Aorta (tissue), 5 donors: ENCODE measurements at places on chromosomes 12 and 14. TPM values are rescaled to one million over a fixed set of nuclear protein-coding genes. Genes with fewer than 3 reads are reported as not detected.

TAS2R10 gene
- not detected for polyA plus RNA-seq

C12orf54 gene
- 2.5 TPM for polyA plus RNA-seq

KLRC2 gene
- 2.1 TPM for polyA plus RNA-seq

SPATA7 gene
- polyA plus RNA-seq = 14.7 TPM

PDE3A gene
- 7.4 TPM for polyA plus RNA-seq

RFX4 gene
- polyA plus RNA-seq = not detected

PARP11 gene
- polyA plus RNA-seq = 3.0 TPM

DNA sequence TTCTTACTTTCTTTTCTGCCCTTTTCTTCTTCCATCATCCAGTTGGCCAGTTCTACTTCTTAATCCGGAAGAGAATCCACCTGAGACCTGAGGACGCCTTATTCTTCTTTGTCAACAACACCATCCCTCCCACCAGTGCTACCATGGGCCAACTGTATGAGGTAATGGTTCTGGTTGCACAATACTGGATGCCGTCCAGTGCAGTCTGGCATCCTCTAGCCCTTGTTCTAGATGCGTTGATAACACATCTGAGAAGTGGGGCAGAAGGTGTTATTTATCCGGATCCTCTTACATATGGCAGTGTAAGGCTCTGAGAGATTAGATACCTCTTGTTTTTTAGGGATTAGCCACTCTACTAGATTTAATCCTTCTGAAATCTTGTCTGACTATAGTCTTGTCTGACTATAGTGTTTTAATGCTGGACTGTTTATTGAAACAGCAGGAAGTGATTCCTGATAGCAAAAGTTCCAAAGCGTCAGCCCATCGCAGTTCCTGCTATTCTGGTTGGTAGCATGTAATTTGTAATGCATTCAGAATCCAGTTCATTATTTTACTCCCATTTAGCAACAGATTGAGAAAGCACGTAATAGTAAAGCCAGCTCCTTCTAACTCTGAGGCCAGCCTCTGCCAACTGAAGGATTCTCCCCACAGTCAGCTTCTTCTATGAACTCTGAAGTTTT lies 7.9 kb downstream of the GABARAPL1 start:
- peaks cover 3% of the 10 kb centered on the region for H3K4me1 ChIP-seq
- H3K36me3 ChIP-seq = peaks cover 12% of the 10 kb centered on the region
- no peak overlapping the region for H3K4me3 ChIP-seq
- H3K27ac ChIP-seq = peak overlapping the region; percentile 54

GRCh38 chr14:36439766-36440165 lies 80.3 kb downstream of the NKX2-1 start:
- no peaks in the 10 kb centered on the region for H3K36me3 ChIP-seq
- H3K4me3 ChIP-seq = no peak overlapping the region
- H3K27me3 ChIP-seq = no peaks in the 10 kb centered on the region
- DNase-seq = no peak

DNA sequence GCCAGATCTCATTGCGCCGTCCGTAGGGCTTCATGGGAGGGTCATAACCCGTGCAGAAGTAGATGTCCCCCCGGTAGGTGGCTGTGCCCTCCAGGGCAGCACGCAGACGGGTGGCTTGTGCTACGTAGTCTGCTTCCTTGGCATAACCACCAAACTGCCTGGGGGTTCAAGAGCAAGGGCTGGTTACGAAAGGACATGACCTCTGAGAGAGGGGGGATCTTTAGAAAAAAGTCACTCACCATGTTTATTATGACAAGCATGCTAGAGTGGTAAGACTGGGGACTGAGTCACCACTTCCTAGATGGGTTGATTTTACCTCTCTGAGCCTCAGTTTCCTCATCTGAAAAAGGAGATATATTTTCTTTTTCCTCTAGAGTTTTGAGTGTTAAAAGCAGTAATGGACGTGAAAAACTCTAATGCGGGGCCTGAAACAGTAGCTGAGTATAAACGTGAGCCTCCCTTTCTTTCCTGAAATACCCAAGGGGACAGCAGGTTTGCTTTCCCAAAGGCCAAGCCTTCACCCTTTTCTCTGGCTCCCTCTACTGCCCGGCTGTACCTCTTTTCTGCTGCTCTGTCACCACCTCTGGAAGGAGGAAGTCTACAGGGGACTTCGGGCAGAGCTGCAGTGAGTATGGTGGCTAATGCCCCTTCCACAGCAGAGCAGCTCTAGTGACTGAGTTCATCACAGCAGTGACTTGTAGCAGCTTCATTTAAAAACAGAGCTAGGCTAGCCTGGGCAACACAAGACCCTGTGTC lies 23.5 kb upstream of the GPRC5D start:
- peaks cover 5% of the 10 kb centered on the region for H3K4me1 ChIP-seq
- peak overlapping the region; percentile 90 for H3K27ac ChIP-seq
- H3K4me3 ChIP-seq = no peak overlapping the region
- H3K27me3 ChIP-seq = no peaks in the 10 kb centered on the region

DNA sequence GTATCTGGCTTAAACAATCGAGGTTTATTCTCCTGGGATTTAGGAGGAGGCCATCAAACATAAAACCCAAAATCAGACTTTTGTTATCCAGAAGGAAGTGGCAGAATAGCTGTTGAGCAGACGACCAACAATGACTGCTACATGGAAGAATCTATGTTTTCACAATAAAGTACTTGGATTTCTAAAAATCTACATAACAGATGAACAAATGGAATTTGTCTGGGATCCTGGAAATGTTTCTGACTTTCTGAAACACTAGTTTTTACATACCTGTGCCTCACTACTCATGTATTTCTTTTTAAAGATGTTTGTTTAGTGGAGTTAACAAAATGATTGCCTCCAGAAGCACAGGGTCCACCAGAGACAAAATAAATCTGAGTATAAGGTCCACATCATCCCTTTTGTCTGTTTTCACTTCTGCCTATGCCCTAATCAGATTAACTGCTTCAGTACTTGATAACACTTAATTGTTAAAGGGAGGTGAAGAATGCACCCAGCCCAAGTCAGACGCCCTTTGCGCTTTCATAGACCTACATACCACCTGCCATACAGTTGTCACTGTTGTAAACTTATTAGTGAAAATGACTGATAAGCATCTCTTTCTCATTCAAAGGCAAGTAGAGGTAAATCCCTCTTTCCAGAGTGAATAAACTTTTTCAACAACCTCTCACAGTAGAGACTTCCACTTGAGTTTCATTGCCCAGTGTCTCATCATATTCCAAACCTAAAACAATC lies 164.6 kb downstream of the EGLN3 start:
- DNase-seq = no peak
- no peak overlapping the region for H3K27ac ChIP-seq
- no peak overlapping the region for H3K4me3 ChIP-seq
- no peaks in the 10 kb centered on the region for H3K27me3 ChIP-seq

GRCh38 chr12:90128526-90128925 lies 419.9 kb upstream of the ATP2B1 start:
- no peak overlapping the region for H3K4me3 ChIP-seq
- no peaks in the 10 kb centered on the region for H3K27me3 ChIP-seq
- H3K36me3 ChIP-seq = no peaks in the 10 kb centered on the region

DNA sequence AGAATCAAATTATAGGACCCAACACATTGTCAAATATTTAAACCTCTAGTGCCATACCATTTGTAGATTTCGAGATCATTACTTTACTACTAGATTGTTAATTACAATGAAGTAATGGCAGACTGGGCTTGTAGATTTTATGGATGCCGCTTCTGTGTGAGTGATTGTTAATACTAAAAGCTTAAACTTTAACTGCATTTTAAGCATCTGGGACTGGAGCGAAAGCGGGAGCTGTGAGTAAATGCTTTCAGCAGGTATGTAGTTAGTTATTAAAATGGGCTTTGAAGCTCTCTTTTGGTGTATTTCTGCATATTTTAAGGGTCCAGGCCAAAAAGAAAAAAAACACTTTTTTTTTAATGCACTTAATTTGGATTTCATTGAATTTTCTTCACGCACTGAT lies 519.3 kb downstream of the MED13L start:
- no peaks in the 10 kb centered on the region for H3K27me3 ChIP-seq
- no peak overlapping the region for H3K4me3 ChIP-seq
- H3K27ac ChIP-seq = no peak overlapping the region
- no peak for DNase-seq

- H3K27me3 ChIP-seq = no peaks in the 10 kb centered on the region
- DNase-seq = no peak
- no peaks in the 10 kb centered on the region for H3K4me1 ChIP-seq
- H3K27ac ChIP-seq = peak overlapping the region; percentile 81
These were observed 946 bp downstream of the RNU4-2 start for GRCh38 chr12:120290609-120291305.

DNA sequence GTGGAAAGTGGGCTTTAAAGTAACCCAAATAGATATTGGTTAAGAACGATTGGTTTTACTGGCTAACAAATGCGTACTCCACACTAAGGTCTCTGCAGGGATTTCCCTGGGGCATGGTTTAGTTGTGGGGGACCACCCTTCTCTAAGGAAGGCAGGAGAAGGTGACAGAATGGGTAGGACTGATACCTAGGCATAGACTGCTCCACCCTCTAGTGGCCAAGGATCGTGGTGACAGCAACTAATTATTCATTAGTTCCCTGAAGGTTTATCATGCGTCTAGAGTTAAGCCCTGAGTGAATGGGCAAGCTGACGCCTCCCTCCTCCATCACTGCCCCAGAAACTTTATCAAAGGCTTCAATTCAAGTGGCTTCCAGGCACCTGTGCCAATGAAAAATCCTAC lies 9.1 kb downstream of the FAM181A start:
- H3K36me3 ChIP-seq = peaks cover 5% of the 10 kb centered on the region
- no peaks in the 10 kb centered on the region for H3K4me1 ChIP-seq
- DNase-seq = no peak
- no peak overlapping the region for H3K4me3 ChIP-seq
- H3K27ac ChIP-seq = no peak overlapping the region

- no peak overlapping the region for H3K4me3 ChIP-seq
- peaks cover 9% of the 10 kb centered on the region for H3K36me3 ChIP-seq
- no peaks in the 10 kb centered on the region for H3K27me3 ChIP-seq
- H3K27ac ChIP-seq = no peak overlapping the region
- DNase-seq = no peak
These were observed 13.4 kb downstream of the ASB8 start for GRCh38 chr12:48143898-48144297.

DNA sequence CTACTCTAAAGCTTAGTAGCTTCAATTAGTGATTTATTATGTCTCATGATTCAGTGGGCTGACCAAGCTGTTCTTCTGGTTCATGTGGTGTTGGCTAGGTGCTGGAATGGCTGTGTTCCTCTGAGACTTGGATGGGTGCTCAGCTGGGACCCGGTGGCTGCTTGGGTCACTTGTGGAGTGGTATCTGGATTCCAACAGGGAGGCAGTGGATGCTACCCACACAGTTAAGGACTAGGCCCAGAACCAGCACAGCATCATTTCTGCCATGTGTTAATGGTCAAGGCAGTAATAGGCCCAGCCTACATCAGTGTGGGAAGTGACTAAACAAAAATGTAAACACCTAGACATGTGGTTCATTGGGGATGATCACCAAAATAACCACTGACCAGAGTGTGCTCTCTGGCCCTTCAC lies 72.2 kb downstream of the FGD4 start:
- DNase-seq = no peak
- H3K4me3 ChIP-seq = no peak overlapping the region
- H3K36me3 ChIP-seq = no peaks in the 10 kb centered on the region
- no peak overlapping the region for H3K27ac ChIP-seq

- no peak for DNase-seq
- no peaks in the 10 kb centered on the region for H3K27me3 ChIP-seq
- no peak overlapping the region for H3K27ac ChIP-seq
- H3K4me3 ChIP-seq = no peak overlapping the region
These were observed 31.5 kb upstream of the CRADD start for GRCh38 chr12:93645702-93646101.

GRCh38 chr12:30980955-30981662 lies 54.6 kb downstream of the TSPAN11 start:
- DNase-seq = no peak
- no peaks in the 10 kb centered on the region for H3K36me3 ChIP-seq
- H3K4me1 ChIP-seq = no peaks in the 10 kb centered on the region
- no peak overlapping the region for H3K4me3 ChIP-seq
- H3K27ac ChIP-seq = no peak overlapping the region

DNA sequence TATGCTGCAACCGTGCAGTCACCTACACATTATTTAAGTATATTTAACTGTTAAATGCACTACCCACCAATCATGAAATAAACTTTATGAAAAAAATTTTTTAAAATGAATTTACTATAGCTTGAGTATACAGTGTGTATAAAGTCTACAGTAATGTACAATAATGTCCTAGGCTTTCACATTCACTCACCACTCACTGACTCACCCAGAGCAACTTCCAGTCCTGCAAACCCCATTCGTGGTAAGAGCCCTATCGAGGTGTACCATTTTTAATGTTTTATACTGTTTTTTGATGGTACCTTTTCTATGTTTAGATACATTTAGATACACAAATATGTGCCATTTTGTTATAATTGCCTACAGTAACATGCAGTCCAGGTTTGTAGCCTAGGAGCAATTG lies 48.1 kb downstream of the KLRG1 start:
- H3K4me1 ChIP-seq = no peaks in the 10 kb centered on the region
- no peak overlapping the region for H3K27ac ChIP-seq
- no peak overlapping the region for H3K4me3 ChIP-seq
- H3K27me3 ChIP-seq = no peaks in the 10 kb centered on the region

DNA sequence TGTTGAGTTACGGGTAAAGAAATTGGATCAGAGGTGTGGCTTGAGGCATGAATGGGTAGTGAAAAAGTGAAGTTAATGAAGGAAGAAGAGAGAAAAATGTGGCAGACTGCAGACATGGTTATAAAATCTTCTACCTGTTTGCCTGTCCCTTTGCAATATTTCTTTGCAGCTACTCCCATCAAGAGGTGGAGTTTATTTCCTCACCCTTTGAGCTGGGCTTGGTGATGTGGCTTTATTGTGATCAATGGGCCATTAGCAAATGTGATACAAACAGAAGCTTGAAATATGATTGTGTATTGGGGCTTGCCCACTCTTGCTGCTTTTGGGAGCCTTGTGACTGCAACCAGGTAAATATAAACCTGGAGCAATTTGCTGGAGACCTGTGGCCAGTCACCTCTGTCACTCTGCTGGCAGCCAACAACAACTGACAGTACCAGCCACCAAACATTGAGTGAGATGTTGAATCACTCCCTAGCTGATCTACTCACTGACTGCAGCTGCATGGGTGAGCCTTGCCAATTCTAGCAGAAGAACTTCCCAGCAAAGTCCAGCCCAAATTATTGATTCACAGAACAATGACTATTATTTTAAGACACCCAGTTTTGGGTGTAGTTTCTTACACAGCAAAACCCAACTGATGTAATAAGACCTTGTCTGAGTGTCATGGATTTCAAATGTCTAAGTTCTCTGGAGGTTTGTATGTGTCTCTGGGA lies 151.0 kb upstream of the ATP2B1 start:
- H3K4me1 ChIP-seq = no peaks in the 10 kb centered on the region
- H3K4me3 ChIP-seq = no peak overlapping the region
- H3K27me3 ChIP-seq = peaks cover 1% of the 10 kb centered on the region
- DNase-seq = no peak
